ENCODE measurements at places on chromosomes 7 and 10.

DNA sequence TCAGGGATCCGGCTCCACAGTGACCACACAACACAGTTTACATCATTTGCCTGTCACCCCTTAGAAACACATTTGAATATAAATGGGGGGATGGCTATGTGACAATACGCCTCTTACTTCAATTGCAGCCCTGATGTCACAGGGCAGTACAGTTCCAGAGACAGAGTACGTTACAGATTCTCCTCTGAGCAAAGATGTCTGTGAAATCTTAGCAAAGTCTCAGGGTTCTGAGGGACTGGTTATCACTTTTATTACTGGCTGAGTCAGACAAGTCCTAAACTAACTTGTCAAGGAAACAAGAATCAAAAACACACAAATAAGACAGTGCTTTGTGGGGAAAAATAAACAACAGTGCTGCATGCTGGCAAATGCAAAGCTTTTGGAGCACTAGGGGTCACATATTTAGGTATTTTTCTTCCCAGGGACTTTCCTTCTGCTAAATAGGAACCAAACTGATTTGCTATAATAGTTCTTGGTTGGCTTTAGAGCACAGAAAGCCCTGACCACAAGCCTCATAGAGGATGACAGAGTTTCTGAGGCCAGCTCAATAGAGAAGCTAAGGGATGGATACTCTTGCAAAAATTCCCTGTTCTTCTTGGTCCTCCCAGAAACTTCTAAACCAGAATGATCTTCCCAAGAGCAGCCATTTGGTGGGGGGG is 501.6 kb downstream of the GRID1 start:
- DNase-seq: no peak

DNA sequence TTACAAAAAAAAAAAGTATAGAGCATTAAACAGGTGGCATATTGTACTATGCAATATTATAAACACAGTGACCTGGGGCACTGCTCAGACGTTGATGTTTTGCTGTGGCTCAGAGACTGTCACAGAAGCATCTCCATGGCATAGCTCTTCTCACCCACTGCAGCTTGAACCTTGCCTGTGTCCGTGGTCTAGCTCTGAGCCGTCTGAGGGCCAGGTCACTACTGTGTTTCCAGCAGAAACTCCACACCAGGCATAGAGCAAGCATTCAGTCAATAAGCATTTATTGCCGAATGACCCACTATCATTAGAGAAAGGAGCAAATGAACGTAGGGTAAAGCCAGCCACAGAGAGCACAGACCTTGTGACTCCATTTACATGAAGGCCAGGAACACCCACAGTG is 443.2 kb upstream of the FOXK1 start:
- DNase-seq: no peak

GRCh38 chr7:28576656-28577055 is 164.3 kb downstream of the CREB5 start:
- no peak for DNase-seq

DNA sequence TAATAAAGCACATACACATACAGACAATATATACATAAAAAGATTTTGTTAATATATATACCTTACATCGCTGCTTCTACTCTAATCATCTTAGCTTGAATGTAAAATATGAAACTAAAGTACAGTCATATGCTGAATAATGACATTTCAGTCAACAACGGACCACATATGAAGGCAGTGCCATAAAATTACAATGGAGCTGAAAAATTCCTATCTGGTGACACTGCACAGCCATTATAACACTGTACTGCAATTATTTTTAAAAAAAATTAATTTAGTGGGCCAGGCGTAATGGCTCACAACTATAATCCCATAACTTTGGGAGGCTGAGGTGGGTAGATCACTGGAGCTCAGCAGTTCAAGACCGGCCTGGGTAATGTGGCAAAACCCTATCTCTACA is 122.3 kb downstream of the JMJD1C start:
- DNase-seq: no peak

DNA sequence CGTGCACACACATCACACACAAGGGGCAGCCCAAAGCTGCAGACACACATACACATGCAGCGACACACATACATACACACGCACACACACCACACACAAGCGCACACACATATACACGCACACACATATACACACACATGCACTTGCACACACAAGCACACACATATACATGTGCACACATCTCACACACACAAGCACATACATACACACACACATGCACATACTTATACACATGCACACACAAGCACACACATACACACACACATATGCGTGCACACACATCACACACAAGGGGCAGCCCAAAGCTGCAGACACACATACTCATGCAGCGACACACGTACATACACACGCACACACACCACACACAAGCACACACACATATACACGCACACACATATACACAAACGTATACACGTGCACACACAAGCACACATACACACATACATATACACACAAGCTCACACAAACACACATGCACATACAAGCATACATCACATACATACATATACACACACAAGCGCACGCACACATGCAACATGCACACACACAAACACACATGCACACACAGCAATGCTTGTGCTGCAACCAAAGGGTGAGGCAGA is 178.8 kb upstream of the PFKP start:
- DNase-seq: no peak

Data from activated CD4-positive, CD25-positive, alpha-beta regulatory T cell (primary cell).